Activated CD4-positive, alpha-beta memory T cell treated with anti-CD3 and anti-CD28 coated beads for 36 hours (primary cell): ENCODE measurements at places on chromosomes 6 and 20.

DNA sequence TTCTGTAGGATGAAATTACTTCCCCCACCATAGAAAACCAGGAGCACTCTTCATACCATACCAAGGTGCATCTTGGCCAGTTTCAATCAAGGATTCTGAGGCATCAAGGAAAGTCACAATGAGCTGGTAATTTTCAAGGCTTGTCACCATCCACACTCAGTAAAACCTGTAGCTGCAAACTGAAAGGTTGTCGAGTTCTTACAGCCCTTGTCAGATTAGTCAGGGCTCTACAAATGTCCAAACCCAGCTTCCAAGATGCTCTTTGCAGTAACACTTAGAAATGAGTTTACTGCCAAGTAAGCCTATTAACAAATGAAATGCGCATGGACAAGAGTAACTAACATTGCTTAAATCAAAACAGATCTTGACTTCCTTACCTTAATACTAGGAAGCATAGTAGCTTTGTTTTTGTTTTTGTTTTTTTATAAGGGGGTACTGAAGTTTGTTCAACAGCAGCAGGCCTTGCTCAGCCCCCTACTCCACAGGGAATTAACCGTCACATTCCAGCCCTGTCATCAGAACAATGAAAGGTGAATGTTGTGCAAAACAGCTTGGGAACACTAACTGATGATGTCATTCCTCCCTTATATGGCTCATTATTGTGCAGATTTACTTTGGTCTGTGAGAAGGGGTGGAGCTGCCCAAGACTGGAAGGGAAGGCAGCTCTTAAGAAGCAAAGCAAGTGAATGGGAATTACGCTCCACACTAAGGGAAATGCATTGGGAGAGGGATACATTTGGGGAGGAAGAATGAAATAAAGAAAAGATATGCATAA lies 49.9 kb upstream of the TMEM30A start:
- DNase-seq: no peak

DNA sequence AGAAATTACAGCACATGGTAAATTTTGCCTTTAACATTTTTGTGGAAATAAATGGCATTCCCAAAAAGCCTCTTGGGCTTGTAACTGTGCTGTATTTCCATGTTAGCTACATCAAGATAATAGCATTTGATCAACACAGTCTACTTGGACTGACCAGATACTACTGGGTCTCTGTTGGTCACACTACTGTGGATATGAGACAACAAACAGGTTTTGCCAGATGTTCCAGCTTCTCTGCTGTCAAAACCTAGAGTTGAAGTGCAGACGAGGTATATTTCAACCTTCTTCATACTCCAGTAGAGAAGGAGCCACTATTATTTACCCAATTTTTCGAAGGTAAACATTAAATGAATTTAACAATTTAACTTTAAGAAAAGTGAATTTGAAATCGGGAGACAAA lies 284.7 kb upstream of the CITED2 start:
- no peak for DNase-seq

DNA sequence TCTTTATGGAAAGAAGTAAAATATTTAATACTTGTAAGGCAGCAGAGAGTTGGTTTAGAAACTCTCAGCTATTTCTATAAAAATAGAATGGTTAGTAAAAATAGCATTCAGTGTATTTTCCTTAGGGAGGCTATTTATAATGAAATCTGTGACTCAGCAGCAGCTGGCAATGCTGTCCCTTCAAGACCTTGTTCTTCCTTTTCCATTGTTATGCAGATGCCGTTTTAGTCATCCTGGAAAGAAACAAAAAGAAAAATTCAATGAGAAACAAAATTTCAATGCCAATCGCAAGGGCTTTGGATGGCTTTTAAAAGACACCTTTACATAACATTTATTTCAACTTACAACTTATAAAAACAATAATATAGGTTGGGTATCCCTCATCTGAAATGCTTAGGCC lies 17.5 kb downstream of the MPC1 start:
- no peak for DNase-seq

DNA sequence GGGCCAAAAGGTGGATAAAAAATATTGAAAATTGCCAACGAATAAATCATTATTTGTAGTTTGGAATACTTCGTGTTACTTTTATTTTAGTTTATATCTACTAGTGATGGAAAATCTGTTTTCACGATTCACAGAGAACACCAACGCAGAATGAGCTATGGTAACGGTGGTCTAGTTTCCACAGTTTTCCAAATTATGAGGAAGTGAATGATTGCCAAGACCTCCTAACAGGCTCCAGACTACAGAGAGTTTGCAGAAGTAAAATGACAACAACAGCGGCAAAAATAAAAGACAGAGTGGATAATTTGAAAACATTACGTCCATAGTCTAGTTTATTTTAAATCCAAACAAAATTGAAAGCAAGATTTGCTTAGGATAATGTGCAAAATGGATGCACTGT lies 57.0 kb upstream of the AIG1 start:
- DNase-seq: no peak

DNA sequence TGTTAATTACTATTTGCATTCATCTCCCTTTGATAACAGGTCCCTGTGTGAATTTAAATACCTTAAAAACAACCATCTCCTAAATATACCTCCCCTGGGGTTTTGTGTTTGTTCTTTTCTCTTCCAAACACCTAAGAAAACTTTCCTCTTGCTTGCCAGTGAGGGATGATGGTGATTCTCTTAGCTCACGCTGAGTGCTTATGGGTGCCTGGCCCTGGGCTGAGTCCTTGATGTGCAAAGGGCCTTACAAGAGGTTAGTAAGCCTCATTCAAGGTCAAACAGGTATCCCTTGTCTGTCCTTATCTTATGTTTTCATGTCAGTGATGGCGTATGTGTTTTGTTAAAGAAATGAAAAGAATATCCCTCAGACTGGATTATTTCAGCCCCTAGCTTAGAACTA lies 76.3 kb downstream of the SYCP2L start:
- no peak for DNase-seq

DNA sequence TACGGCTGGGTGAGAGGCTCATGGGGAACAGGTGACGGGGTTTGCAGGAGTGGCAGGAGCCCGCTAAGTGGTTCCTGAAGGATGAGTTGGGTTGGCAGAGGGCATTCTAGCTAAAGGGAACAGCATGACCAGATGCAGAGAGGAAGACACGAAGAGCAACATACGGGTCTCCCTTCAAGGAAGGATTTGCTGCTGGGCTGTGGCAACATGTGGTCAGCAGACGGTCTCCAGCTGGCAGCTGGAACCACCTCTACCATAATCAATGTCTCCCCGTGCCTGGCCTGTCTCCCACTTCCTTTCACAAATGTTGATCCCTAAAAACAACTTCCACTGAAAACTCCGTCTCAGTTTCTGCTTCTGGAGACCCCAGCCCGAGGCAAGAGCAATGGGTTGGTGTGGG lies 80.6 kb upstream of the SULF2 start:
- no peak for DNase-seq

DNA sequence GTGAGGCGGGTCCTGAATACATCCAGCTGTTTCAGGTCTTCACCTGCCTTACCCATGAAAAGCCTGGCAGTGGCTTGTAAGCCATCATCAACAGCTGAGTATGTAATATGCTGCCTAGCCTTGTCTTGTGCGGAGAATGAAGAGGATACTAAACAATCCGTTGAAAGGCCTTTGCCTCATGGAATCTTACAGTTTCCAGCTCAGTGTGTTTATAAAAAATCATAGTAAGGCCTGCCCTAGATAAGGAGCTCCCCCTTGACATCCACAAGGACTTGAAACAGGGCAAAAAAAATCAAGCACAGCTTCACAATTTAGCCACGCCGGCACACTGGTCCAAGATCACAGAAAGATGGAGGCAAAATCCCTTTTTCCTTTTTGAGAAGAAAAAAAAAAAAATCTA lies 115.7 kb downstream of the KIF16B start:
- no peak for DNase-seq

DNA sequence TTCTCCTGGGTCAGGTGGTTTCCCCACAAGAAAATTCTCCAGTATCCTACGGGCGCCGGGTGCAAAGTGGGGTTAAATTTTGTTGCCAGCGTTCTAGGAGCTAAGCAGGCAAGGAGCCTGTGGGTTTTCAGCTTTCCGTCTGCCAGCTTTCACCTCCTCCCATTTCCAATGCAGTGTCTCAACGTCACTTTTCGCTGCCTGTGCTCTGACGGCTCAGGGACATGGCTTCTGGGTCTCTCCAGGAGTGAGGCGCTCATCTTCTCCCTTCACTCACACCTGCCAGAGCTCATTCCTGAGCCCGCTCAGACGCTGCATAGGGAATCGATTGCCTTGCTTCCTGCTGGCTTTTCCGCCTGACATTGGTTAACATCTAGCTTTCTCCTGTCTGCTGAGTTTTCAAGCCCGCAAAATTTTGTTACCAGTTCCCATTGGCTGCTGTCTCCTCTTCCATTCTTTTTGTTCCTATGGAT lies 7.3 kb upstream of the NAA20 start:
- DNase-seq: no peak

DNA sequence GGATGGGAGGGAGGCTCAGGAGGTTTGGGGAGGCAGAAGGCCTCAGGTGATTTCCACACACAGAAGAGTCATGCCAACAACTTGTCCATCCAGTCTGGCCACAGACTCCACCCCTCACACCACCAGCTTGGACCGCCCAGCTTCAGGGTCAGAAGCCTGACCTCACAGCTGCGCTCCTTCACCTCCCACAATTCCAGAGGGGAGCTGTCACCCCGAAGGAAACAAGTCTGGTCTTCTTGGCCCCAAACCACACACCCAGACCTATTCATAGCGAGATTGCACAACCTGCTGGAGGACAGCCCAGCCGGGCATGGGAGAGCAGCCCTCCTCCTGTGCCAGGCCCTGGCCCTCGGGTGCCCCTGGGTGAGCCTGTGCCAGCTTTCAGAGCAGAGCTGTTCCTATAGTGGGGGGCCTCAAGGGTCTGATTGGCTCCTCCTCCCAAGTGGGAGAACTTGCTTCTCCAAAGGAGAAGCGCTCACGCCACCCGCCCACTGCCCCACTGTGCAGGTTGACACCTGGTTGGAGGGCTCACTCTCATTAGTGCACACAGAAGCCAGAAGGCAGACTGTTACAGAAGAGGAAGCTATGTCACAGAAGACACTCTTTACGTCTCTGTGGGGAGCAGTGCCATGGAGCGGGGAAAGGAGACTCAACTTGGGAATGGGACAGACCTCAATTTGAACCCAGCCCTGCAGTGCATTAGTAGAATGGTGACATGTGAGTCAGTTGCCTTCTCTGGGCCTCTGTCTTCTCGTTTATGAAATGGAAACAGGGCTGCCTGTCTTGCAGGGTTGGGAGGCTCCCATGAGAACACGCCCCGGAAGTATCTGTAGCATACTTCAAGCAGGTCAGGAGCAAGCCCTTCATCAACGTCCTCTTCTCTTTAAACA lies 128.8 kb downstream of the FOXO3 start:
- no peak for DNase-seq

DNA sequence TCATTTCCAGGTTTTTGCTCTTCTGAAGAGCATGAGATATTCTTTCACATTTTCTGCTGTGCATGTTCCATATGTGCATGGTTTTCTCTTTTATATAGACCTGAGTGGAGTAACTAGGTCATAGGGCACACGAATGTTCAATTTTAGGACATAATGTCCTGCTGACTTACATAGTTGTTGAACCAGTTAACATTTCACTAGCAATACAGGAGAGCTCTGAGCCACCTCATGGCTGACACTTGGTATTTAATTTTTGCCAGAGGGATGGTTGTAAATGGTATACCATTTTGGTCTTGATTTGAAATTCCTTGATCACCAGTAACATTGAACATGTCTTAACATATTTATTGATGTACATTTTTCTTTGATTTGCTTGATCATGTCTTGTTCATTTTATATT lies 38.3 kb downstream of the IGF2R start:
- no peak for DNase-seq

DNA sequence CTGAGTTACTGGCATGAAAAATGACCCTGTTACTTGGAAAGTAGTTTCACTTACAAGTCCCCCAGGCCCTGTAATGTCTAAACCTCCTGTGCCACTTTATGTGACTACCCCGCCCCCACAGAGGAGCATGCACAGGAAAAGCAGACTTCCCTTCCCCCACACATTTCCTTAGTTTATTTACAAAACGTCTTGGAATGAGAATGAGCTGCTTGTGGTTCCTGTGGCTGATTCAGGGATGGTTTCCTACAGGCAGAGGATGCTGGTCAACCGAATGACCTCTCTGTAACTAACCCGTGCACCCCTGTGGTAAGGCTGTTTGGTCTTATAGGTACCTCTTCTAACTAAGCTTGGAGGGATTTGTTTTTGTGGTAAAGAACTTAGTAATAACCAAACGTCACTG lies 28.5 kb downstream of the RSPO3 start:
- DNase-seq: peak; percentile 8

GRCh38 chr20:22924949-22925612 lies 110.0 kb upstream of the SSTR4 start:
- DNase-seq: no peak
